ENCODE measurements at places on chromosomes 2 and 18. TPM values are rescaled to one million over a fixed set of nuclear protein-coding genes. Genes with fewer than 3 reads are reported as not detected.

Gene EGR4
- polyA plus RNA-seq: not detected

Gene HOXD9
- polyA plus RNA-seq: 3.0 TPM

Gene CNDP1
- polyA plus RNA-seq: 1.3 TPM

Gene GALR1
- 1.4 TPM for polyA plus RNA-seq

Gene SH2D6
- 2.1 TPM for polyA plus RNA-seq

Gene SETBP1
- polyA plus RNA-seq: 23.1 TPM

Gene CAPN14
- polyA plus RNA-seq: 0.62 TPM

Gene UGT1A9
- 0.16 TPM for polyA plus RNA-seq

Gene ANKAR
- 6.4 TPM for polyA plus RNA-seq

Gene AQP12B
- 0.56 TPM for polyA plus RNA-seq

Gene SERPINB5
- polyA plus RNA-seq: not detected

Gene PTH2R
- 1.0 TPM for polyA plus RNA-seq

Gene IRS1
- 19.0 TPM for polyA plus RNA-seq

Gene GCA
- polyA plus RNA-seq: 25.6 TPM

Gene IGFBP5
- polyA plus RNA-seq: 245 TPM

Gene SCG2
- polyA plus RNA-seq: 199 TPM

Gene PLGLB2
- 5.9 TPM for polyA plus RNA-seq

Gene KCNF1
- polyA plus RNA-seq: 16.5 TPM

Gene UGT1A5
- polyA plus RNA-seq: not detected

Gene RHBDD1
- polyA plus RNA-seq: 16.8 TPM

Gene CYP27A1
- 18.5 TPM for polyA plus RNA-seq

Gene CMPK2
- polyA plus RNA-seq: 7.5 TPM

Gene FSHR
- polyA plus RNA-seq: not detected

Gene IL1F10
- polyA plus RNA-seq: not detected

Gene SCTR
- 1.8 TPM for polyA plus RNA-seq

Gene RBKS
- 5.0 TPM for polyA plus RNA-seq

Gene PPP1CB
- polyA plus RNA-seq: 149 TPM

Gene KIAA2012
- polyA plus RNA-seq: 5.4 TPM

Gene CD302
- 9.4 TPM for polyA plus RNA-seq

Gene WDFY1
- polyA plus RNA-seq: 36.4 TPM
